Smooth muscle cell of the brain vasculature (primary cell): ENCODE measurements at places on chromosomes 11 and 22.

GRCh38 chr11:61028135-61028729, 56.8 kb downstream of the CD6 start:
- no peak for DNase-seq

- no peak for DNase-seq
Observed at GRCh38 chr11:83310718-83311117, 24.6 kb upstream of the CCDC90B start.

DNA sequence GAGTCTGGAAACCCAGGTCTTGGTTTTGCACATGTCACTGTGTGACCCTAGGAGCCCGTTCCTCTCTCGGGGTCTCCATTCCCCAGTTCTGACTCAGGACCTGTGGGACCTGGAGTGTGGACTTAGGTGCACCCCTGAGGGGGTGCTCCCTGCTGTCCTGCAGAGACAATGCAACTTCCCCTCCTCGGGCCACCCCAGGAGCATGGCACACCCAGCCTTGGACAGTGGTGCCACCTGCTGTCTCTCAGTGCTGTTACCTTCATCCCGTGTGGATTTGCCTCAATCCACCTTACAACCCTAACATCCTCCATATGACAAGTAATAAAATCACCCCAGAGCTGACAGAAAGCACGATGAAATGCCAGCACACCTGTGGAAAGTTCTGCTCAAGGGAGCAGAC, 27.5 kb upstream of the CRYBB3 start:
- no peak for DNase-seq

GRCh38 chr22:19446603-19447329, 745 bp downstream of the C22orf39 start:
- DNase-seq: no peak

GRCh38 chr11:133946541-133947318, 10.0 kb downstream of the IGSF9B start:
- DNase-seq: no peak

GRCh38 chr11:77212314-77213007, 84.4 kb downstream of the MYO7A start:
- DNase-seq: no peak

DNA sequence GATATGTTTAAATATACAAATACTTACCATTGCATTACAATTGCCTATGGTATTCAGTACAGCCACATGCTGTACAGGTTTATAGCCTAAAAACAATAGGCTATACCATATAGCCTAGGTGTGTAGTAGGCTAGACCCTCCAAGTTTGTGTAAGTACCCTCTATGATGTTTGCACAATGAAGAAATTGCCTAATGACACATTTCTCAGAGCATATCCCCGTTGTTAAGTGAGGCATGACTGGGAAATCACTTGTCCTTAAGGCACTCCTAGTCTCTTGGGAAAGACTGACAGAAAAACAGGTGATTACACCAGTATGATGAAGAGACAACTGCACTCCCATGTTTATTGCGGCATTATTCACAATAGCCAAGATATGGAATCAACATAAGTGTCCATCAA, 187.2 kb downstream of the SPON1 start:
- DNase-seq: no peak

DNA sequence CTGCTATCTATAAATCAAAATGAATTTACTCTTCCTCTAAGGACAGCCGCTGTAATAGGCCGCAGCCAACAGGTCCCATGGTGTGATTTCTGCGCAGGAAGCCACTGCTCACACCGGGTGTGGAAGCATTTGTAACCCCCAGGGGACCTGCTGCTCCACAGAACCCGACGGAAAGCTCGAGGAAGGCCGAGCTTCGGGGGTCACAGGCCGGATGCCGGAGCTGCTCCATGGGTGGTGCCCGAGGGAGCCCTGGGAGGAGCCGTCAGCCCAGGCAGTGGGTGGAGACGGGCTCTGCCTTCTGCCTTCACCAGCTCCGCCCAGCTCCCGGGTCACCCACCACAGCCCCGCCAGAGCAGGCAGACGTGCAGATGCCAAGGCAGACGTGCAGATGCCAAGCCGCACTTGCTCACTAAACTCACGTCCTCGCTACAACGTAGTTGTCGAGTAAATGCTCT, 63.5 kb downstream of the BRD1 start:
- no peak for DNase-seq

GRCh38 chr11:70325824-70326223, 55.3 kb downstream of the PPFIA1 start:
- DNase-seq: no peak

DNA sequence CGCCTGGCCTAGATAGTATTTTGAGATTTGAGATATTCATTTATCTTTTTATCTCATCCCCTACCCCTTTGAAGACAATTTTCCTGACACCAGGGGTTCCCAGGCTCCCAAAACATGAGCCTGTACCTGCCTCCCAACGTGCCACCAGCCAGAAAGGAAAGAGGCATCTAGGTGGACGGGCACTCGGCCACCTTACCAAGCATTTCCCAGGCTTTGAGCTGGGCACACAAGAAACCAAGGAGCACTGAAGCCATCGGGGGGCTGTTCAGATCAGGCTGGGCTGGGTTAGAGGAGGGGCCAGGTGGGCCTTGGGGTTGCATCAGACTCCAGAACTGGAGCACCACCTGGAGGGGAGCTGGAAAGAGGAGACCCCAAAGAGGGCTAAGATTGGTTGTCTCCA, 28.5 kb upstream of the BAIAP2L2 start:
- DNase-seq: no peak

DNA sequence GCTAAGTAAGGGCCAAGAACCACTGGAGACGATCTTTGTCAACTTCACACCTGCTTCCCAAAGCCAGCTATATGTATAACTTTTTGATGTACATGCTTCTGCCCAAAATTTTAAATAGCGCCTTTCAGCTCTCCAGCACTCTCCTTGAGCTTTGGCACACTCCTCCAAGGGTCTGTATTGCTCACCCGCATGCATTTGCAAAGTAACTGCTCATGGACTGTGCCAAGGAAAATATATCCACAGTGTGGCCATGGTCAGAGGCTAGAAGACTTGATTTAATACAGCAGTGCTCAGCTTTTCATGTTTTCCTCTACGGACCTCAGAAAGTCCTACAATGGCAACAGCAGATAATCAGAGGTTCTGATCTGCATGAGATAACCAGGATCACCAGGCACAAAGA, 550.1 kb downstream of the SOX6 start:
- DNase-seq: no peak

- no peak for DNase-seq
Observed at GRCh38 chr11:86518211-86518610, 143.5 kb downstream of the CCDC81 start.

- DNase-seq: no peak
Observed at GRCh38 chr22:20624161-20624616, 116.8 kb downstream of the MED15 start.

DNA sequence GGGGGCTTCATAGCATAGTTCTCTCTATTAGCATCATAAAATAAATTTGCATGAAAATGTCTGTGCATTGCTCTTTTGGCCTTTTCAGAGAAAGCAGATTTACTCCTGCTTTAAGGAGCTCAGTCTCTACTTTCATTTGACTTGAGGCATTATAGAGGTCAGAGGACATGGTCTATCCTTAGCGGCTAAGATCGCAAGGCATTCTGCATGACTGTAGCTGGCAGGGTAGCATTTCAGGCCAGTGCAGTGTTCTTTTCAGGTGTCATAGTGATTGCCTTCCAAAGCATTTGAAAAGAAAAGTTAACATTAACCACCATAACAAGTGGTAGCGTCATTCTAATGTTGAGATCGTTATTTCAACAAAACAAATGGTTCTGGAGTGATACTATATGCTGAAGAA, 126.5 kb downstream of the NCAM1 start:
- no peak for DNase-seq

- no peak for DNase-seq
Observed at GRCh38 chr11:115421352-115421991, 82.7 kb downstream of the CADM1 start.

GRCh38 chr11:70887542-70887827, 364.9 kb downstream of the SHANK2 start:
- DNase-seq: no peak

DNA sequence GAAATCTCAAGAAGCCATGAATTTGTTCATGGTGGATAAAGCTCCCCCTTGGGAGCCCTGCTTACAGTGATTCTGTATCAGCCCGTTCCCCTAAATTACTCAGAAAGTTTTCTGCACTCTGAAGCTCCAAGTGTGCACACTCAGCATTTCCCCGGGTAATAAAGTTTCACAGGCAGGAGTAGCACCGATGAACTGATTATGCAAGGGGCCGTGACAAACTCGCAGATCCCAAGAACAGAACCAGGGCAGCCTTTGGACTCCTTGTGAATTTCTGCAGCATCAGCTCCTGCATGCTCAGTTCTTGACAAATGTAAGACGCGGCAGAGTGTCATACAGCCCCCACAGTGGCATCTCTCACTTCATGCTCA, 73.5 kb downstream of the COMMD9 start:
- no peak for DNase-seq

GRCh38 chr11:95102733-95103132, 13.1 kb downstream of the ENDOD1 start:
- no peak for DNase-seq

DNA sequence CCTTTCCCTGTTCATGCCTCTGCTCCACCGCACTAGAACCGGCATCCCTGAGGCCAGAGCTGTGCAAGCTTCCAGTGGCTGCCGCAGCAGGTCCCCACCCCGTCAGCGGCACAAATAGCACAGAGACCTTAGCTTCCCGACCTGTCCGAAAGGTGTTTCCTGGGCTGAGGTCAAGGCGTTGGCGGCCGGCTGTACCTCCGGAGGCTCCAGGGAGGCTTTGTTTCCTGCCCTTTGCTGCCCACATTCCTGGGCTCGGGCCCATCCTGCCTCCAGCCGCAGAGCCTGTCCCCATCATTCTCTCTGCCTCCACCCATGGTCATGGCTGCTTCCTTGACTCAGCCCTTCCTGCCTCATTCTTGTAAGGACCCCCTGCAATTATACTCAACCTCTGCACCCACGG, 31.2 kb downstream of the ARHGAP8 start:
- no peak for DNase-seq

GRCh38 chr11:81159900-81160299, 1573.8 kb downstream of the FAM181B start:
- no peak for DNase-seq

GRCh38 chr11:60563553-60564235, 48.5 kb downstream of the MS4A13 start:
- no peak for DNase-seq

DNA sequence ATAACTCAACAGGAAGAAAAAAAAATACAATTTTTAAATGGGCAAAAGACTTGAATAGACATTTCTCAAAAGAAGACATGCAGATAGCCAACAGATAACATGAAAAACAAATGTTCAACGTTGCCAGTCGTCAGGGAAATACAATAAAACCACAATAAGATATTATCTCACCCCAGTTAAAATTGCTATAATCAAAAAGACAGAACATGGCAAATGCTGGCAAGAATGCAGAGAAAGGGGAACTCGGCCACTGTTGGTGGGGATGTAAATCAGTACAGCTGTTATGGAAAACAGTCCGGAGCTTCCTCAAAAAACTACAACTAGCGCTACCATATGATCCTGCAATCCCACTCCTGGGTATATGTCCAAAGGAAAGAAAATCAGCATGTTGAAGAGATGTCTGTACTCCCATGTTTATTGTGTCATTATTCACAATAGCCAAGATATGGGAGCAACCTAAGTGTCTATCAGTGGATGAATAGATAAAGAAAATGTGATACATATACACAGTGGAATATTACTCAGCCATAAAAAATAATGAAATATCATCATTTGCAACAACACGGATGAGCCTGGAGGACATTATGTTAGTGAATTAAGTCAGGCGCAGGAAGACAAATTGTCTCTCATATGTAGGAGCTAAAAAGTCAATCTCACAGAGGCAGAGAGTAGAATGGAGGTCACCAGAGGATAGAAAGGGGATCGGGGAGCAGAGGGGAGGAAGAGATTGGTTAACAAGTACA, 12.2 kb upstream of the CYTH4 start:
- no peak for DNase-seq

DNA sequence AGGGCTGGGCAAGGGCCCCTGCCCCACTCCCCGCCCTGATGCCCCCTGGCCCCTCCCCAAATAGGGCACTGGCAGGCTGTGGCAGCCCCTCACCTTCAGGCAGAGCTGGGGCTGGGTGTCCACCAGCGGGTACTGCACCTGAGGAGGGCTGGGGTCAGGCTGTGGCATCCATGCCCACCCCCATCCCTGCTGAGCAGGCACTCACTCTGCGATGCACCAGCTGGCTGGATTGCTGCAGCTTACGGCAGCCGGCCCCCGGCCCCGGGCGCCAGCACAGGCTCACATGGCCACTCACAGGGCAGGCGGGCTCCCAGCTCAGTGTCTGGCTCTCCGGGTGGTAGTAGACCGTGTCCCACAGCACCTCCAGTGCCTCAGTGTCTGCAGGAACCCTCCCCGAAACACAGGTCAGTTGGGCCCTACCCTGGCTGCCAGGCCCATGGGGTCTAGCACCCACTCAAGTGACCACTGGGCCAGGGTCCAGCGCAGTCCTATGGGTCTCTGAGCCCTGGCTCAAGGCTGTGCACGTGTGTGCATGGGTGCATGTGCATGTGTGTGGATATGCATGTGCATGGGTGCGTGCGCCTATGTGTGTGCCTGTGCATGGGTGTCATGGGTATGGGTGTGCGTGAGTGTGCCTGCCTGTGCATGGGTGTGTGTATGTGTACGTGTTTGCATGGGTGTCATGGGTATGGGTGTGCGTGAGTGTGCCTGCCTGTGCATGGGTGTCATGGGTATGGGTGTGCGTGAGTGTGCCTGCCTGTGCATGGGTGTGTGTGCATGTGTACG, 14.4 kb downstream of the IL17REL start:
- DNase-seq: no peak

- DNase-seq: no peak
Observed at GRCh38 chr11:74185695-74186094, 14.6 kb downstream of the PPME1 start.

DNA sequence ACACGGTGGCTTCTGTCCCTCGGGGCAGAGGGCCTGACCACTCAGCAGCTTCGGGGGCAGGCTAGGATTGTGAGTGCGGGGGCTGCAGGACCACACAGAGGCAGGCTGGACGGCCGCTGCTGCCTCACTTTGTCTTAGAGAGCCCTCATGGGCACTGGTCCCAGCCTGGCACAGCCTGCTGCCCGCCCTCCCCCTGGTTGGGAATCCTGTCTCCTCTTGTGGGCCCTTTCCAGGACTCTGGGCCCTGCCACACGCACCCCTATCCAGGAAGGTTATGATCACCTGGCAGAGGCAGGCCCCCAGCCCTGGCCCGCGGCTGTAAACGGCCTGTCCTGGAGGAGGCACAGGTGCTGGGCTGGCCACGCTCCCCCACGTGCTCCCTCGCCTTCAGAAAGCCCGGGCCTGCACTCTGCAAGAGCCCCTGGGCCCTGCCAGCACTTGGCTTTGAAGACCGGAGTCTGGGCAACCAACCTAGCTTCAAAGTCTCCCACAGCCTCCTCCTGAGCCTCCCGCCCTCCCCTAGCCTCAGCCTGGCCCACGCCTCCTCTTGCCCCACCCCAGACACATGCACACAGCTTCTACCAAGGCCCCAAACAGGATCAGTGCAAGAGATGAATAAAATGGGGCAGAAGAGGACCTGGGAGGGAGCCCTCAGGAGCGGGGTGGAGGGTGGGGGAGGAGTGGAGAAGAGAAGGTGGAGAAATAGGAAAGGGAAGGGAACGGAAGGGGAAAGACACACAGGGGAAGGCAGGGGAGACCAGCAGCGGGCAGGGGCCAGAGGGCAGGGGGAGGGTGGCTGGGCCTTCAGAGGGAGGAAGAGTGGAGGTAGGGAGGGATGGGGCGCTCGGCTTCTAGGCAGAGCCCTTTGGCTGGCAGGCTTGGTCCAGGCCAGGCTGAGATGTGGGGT, 31.0 kb downstream of the SYT7 start:
- no peak for DNase-seq

- DNase-seq: no peak
Observed at GRCh38 chr22:49736538-49736937, 91.1 kb downstream of the BRD1 start.
